ENCODE measurements at places on chromosomes 12 and 14.
A peak's percentile ranks its signal among the peaks of the same experiment; 100 is the strongest.

DNA sequence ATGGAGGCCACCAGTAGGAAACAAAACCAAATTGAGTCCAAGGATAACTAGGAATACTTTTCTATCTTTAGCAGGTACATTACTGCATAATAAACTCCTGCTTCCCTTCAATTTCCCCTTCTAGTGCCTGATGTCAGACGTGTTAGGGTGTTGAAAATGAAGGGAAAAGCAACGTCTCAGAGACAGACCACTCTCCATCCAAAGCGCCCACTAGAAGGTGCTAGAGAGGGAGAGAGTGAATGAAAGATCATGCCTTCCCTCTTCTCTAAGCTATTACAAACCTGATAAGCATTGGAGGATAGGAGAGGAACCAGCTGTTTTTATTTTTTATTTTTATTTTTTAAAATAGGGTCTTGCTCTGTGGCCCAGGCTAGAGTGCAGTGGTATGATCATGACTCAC lies 64.1 kb downstream of the ZNF641 start:
- no peak for DNase-seq

GRCh38 chr12:14768823-14769405 lies 34.4 kb downstream of the WBP11 start:
- no peak for DNase-seq

DNA sequence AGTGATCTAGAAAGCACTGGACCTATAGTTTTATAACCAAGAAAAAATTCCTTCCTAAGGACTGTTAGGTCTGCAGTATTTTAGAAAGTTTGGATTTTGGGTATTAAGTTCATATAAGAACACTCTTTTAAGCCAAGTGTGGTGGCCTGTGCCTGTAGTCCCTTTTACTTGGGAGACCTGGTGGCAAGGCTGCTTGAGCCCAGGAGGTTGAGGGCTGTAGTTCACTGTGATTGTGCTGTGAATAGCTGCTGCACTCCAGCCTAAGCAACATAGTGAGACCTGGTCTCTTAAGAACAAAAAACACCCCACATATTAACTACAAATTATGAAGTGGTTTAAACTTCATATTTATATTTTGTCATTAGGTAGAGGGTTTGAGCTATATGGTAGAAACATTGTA lies 9.7 kb downstream of the DNM1L start:
- no peak for DNase-seq

- DNase-seq: no peak
Measured at GRCh38 chr14:55031190-55031589, 4.2 kb downstream of the SOCS4 start.

DNA sequence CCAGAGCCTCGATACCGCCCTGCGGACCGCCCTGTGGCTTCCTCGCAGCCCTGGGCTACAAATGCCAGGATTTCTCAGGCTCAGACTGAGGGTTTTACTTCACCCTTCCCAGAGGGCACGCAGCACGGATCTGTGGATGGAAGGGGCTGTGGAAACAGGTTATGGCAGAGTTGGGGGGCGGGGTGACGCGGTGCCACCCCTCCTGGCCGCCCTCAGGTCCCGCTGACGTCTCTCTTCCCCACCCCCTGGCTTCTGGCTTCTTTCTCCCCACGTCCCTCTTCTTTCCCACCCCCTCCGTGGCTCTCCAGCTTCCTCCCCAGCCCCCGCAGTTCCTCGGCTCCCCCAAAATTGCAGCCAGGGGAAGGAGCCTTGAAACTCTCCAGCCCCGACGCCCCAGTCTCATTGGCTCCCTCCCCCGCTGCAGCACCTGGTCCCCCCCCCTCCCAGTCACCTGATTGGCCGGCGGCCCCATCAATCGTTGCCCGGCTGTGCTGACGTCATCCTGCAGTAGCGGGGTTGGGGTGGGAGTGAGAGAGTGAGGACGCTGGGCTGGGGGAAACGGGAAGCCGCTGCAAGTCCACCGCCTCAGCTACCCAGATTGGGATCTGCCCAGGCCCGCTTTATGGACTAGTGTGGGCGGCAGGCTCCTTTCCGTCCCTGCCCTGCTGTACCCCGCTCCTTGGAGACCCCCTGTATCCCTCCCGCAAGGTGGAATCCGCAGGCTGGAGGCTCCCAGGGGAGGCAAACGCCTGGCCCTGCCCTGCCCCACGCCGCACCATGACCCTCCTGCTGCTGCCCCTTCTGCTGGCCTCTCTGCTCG lies at the start of gene CLSTN3:
CLSTN3 (plus strand) TSS at position 500 of the 820 bp plus-strand sequence; CDS start at position 778, 278 bp downstream.
- DNase-seq: peak; percentile 85

DNA sequence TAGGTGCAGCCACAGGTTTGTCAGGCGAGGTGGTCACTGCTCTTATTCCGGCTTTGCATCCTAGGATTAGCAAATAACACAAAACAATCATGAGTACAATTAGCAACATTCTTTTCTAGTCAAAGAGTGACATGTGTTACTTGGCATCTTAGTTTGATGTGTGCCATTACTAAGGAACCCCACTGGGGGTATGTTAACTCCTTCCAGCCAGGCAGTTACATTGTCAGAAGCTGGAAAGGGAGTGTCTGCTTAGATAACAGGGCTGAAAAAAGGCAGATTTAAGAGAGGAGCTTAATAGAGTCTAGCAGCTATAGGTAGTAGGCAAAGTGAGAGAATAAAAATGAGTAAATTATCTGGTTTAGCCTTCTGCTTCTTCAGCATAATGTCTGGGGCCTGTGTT lies 30.5 kb upstream of the METAP2 start:
- DNase-seq: no peak

GRCh38 chr12:27324530-27324929 lies 8.1 kb upstream of the BMAL2 start:
- no peak for DNase-seq

DNA sequence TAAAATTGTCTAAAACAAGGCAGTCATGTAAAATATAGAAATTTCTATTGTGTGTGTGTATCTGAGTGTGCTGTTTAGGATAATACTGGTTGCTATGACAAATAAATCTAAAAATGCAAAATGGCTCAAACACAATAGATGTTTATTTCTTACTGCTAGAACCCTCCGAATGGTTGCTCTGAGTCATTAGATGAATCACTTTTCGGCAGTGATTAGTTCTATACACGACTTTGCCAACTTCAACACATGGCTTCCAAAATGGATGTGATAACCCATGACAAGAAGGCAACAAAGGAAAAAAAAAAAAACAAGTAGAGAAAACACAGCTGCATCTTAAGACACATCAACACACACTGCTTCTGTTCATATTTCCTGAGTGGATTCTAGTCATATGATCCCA lies 729.2 kb downstream of the AACS start:
- no peak for DNase-seq

DNA sequence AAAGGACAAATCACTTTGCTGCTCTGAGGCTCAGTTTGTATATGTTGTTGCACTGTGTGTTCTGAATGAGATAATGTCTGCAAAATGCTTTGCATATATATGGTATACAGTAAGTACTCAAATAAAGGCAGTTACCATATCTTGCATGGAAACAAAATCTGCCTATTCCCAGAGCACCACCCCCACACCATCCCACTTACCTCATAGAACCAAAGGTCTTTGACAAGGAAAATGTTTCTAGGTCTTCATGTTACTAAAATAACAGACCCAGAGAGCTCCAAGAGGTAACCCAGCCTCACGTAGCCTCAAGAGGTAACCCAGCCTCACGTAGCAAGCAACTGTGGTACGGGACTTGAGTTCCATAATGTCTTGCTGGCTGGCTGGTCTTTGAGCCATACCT lies 71.6 kb upstream of the CMKLR1 start:
- no peak for DNase-seq

GRCh38 chr14:54877703-54878021 lies 25.0 kb downstream of the GCH1 start:
- DNase-seq: no peak

DNA sequence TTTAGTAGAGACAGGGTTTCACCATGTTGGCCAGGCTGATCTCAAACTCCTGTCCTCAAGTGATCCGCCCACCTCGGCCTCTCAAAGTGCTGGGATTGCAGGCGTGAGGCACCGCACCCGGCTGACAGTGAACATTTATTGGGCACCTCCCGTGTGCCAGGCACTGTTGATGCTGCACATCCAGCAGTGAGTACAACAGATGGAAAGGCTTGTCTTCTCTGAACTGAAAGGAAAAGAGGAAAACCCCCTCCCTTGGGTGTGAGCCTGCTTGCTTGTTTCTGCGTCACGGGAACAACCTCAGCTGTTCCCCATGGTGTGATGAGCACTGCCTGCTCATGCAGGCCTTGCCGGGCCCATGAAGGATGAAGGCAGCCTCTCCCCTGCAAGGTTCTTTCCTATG lies 39.5 kb downstream of the DGLUCY start:
- no peak for DNase-seq

- no peak for DNase-seq
Measured at GRCh38 chr14:22928237-22929103, 706 bp downstream of the PRMT5 start.

- DNase-seq: no peak
Measured at GRCh38 chr14:57009585-57010515, 199.6 kb upstream of the OTX2 start.

- DNase-seq: no peak
Measured at GRCh38 chr14:87046960-87047359, 946.0 kb downstream of the GALC start.

DNA sequence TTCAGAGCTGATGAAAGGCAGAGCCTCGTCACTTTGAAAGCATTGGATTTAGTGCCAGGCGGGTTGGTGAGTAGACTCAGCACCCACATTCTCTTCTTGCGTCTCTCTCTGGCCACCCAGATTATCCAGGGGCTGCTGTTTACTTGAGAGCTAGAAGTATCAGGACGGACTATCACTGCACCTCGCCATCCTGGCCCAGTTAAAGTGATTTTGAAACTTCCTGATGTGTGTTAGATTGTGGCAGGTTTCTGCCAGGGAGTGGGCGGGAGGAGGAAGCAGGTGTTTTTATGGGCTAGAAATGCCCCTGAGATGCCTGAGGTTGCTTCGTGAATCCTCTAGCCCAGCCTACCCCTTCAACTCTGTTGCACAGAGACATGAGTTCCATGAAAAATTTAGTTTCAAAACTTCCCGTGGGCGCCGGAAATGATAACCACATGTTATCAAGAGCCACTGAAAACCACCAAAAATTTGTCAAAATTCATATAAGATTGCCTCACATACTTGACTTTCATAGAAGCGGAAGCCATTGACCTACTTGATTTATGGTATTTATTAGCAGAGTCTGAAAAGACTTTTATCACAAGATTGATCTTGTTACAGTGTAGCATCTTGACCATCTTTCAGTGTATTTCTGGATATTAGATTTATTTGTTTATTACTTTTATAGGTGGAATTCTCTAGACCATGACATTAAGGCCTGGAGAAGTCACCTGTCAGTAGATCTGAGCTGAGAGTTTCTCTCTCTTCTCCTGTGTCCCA lies 466.0 kb downstream of the RAD51B start:
- no peak for DNase-seq

GRCh38 chr12:24081092-24081529 lies 131.6 kb upstream of the SOX5 start:
- no peak for DNase-seq

- no peak for DNase-seq
Measured at GRCh38 chr12:2886768-2887450, 3.8 kb upstream of the TULP3 start.

DNA sequence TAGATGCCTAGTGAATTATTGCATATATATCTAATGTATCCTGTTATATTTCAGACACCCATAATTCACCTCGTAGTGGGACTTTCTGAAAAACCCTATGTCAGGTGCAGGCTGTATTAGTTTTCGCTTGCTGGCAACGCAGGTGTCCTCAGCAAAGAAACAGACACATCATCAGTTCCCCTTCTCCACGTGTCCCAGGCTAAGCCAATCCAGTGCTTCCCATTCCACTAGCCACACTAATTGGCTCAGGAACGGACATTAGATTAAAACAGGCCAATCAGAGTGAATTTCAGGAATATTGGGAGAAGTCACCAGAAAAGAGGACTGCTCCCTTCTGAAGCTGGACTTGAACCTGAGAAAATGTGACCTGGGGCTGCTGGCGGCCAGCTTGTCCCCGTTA lies 151.3 kb downstream of the PTPN11 start:
- no peak for DNase-seq

GRCh38 chr14:59320763-59321625 lies 132.5 kb downstream of the DAAM1 start:
- DNase-seq: no peak

DNA sequence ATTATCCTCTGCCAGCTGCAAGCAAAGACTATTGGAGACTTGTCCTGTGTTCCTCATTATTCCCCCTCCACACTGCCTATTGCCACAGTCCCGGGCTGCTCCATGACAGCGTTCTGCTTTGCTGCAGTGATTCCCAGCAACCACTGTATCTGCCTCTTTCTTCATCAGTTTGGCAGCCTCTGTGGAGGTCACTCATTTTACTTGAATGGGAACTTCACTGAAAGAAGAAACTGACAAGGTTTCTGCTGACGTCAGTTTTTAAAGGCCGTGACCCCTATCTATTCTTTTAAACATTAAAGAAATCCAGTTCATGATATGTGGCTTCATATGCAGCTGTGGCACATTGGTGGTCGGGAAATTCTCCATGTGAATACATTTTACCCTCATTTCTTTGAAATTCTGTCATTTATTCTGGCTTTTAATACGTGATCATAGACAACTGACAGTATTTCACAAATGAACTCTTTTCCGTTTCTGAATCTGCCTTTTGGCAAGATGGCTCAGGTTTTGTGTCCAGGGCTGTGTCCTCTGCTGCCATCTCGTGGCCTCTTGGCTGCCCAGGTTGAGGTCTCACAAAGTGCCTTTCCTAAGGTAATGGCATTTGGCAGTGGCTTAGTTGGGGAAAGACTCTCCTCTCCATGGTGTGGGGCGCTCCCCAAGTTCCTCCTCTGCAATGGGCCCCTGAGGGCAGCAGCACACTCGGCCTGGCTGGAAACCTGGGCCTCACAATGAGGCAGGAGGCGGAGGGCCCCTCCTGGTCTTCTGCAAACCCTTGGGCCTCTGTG lies 5.8 kb downstream of the TMEM253 start:
- peak; percentile 58 for DNase-seq

DNA sequence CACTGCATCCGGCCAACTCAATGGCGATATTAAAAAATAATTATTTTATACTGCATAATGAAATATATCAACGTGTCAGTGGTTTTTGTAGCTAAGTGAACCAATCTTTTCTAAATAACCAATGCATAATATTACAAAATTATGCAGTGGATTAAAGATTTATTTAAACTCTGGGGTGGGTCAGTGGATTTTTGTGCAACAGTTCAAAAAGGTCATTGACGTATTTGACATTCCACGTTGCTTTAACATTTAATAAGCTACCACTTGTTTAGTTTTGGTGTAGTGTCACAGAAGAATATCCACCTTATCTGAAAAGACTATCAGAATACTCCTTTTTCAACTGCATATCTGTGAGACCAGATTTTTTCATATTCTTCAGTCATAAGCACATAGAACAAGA lies 2.6 kb downstream of the ZC3H14 start:
- DNase-seq: no peak

GRCh38 chr12:31567029-31567428 lies 23.9 kb downstream of the DENND5B start:
- no peak for DNase-seq

Measured in occipital lobe (tissue), 3 donors.